Dorsolateral prefrontal cortex (tissue), 122 donors: ENCODE measurements at places on chromosomes 6 and 20. TPM values are rescaled to one million over a fixed set of nuclear protein-coding genes. Genes with fewer than 3 reads are reported as not detected.

- DNase-seq, result no peak
Measured at GRCh38 chr6:79686707-79687309, 55.7 kb downstream of the SH3BGRL2 start.

Gene ETV7
- total RNA-seq, result not detected

GRCh38 chr6:43428112-43428570 lies 800 bp downstream of the ABCC10 start:
- DNase-seq, result no peak

Gene SLC17A2
- total RNA-seq, result not detected

- no peak for DNase-seq
Measured at GRCh38 chr6:41715795-41716515, 19.5 kb downstream of the TFEB start.

- DNase-seq, result no peak
Measured at GRCh38 chr20:8208226-8208625, 76.2 kb downstream of the PLCB1 start.

DNA sequence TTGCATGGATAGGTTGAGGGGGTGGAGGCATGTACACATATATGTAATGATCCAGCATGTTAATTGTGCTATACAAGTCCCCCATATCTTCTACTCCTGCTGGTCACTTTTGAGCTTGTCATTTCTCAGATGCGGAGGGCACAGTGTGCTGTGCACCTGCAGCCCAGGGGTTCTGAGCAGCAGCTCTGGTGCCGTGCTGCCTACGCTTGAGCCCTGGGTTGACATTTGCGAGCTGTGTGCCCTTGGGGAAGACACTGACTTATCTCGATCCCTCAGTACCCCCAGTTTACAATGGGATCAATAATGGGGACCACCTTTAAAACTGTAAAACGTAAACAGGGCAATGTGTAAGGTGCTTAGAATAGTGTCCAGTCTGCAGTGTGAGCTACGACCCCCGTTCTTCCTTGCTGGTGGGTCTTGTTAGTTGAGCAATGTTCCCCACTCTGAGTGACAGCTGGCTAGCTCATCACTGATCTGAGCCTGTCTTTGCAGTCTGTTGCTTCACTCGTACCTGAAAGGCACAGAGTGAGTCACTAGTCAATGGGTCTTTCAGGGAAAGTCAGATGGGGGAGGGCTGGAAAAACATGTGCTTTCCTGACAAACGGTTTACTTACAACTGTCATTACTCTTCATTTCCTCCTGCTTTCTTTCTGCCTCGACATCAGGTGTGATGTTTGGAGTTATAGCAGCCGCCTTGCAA lies 91.7 kb downstream of the SLC2A10 start:
- DNase-seq, result no peak

DNA sequence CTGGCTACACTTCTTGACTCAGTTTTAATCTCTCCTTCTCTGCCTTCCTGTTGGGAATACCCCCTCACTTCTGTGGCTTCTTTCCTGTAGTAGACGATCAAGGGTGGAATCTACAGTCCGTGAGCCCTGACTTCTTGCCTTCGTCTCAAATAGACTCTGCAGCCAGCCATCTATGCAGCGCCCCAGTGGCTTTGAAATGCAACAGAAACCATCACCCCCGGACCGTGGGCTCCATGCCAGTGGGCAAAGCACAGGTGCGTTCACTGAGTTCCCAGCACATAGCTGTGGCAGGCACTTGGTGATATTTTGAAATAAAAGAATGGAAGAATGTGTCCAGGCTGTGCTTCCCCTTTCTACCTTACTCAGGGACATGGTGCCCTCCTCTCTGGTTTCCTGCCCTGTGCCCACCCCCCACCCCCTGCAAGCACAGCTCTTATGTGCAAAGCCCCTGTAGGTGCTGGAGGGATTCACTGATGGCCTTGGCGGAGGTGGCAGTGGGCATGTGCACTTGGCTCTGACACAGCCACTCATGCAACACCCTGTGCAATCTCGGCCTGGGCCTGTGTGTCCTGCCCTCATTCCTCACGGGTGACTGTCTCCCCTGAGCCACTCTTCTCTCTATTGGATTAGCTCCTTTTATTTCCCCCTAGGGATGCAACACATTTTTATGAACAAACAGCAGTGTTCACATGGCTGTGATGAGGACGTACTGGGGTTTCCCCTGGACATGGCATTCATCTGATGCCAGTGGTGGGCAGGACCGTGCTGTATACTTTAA lies 5.5 kb upstream of the CDSN start:
- no peak for DNase-seq

Gene PTGIS
- 1.9 TPM for total RNA-seq

DNA sequence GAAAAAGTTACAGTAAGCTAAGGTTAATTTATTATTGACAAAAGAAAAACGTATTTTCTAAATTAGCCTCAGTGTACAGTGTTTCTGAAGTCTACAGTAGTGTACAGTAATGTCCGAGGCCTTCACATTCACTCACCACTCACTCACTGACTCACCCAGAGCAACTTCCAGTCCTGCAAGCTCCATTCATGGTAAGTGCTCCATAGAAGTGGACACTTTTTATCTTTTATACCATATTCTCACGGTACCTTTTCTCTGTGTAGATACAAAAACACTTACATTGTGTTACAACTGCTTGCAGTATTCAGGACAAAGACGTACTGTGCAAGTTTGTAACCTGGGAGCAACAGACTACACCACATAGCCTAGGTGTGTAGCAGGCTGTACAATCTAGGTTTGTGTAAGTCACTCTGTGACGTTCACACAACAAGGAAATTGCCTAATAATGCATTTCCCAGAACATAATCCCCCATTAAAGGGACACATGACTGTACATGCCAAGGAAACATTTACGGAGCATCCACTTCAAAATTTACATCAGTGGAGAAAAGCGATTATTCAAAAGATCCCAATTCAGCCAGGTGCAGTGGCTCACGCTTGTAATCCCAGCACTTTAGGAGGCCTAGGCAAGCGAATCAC lies 133.4 kb downstream of the BANF2 start:
- DNase-seq, result no peak

Gene CLPSL1
- total RNA-seq, result not detected

Gene SRC
- total RNA-seq, result 45.3 TPM

GRCh38 chr6:151005896-151006632 lies 140.6 kb downstream of the MTHFD1L start:
- DNase-seq, result no peak
